Kidney (tissue), 22 donors: ENCODE measurements at places on chromosomes 2 and 18. TPM values are rescaled to one million over a fixed set of nuclear protein-coding genes. Genes with fewer than 3 reads are reported as not detected.

LYPD1 gene
- 11.1 TPM for total RNA-seq

ARHGEF4 gene
- 0.94 TPM for total RNA-seq

GRCh38 chr18:46335534-46336101 lies 231.4 kb downstream of the HAUS1 start:
- peak; percentile 27 for DNase-seq
- peak overlapping the region; percentile 12 for H3K4me3 ChIP-seq
- H3K4me1 ChIP-seq, result no peaks in the 10 kb centered on the region
- no peaks in the 10 kb centered on the region for H3K36me3 ChIP-seq

GRCh38 chr2:117885308-117885707 lies 70.8 kb downstream of the DDX18 start:
- H3K36me3 ChIP-seq, result no peaks in the 10 kb centered on the region
- H3K27me3 ChIP-seq, result no peaks in the 10 kb centered on the region
- no peaks in the 10 kb centered on the region for H3K4me1 ChIP-seq

- H3K4me3 ChIP-seq, result no peak overlapping the region
- no peaks in the 10 kb centered on the region for H3K36me3 ChIP-seq
- no peak overlapping the region for H3K27ac ChIP-seq
- H3K4me1 ChIP-seq, result no peaks in the 10 kb centered on the region
- no peaks in the 10 kb centered on the region for H3K27me3 ChIP-seq
- DNase-seq, result no peak
Measured at GRCh38 chr2:22821458-22821857, 563.5 kb upstream of the KLHL29 start.

DNA sequence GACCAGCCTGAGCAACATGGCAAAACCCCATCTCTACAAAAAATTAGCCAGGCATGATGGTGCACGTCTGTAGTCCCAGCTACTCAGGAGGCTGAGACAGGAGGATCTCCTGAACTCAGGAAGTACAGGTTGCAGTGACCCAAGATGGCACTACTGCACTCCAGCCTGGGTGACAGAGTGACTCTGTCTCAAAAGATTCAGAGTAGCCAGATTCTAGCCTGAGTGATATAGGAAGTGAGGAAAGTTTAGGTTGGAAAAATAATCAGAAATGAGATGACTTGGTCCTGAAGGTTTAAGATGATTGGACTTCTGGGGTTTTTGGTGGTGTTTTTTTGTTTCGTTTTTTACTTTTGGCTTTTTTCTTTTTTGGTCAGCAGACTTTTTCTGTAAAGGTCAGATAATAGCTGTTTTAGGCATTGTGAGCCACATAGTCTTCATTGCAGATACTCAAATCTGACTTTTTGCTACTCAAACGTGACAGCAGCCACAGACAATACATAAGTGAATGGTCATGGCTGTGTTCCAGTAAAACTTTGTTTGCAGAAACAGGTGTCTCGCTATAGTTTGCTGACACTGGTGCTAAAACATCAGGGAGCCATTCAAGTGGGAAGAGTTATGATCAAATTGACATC lies 104.1 kb upstream of the UBXN4 start:
- no peaks in the 10 kb centered on the region for H3K4me1 ChIP-seq
- H3K27ac ChIP-seq, result no peak overlapping the region
- H3K4me3 ChIP-seq, result no peak overlapping the region
- no peaks in the 10 kb centered on the region for H3K36me3 ChIP-seq
- DNase-seq, result no peak

PFN4 gene
- total RNA-seq, result 0.79 TPM

- H3K36me3 ChIP-seq, result no peaks in the 10 kb centered on the region
- no peaks in the 10 kb centered on the region for H3K27me3 ChIP-seq
Measured at GRCh38 chr18:32446780-32447179, 23.9 kb downstream of the GAREM1 start.

- H3K4me3 ChIP-seq, result no peak overlapping the region
- H3K4me1 ChIP-seq, result no peaks in the 10 kb centered on the region
- no peak overlapping the region for H3K27ac ChIP-seq
- no peaks in the 10 kb centered on the region for H3K36me3 ChIP-seq
- no peaks in the 10 kb centered on the region for H3K27me3 ChIP-seq
Measured at GRCh38 chr18:47935321-47936055, 5.0 kb upstream of the SMAD2 start.

DNA sequence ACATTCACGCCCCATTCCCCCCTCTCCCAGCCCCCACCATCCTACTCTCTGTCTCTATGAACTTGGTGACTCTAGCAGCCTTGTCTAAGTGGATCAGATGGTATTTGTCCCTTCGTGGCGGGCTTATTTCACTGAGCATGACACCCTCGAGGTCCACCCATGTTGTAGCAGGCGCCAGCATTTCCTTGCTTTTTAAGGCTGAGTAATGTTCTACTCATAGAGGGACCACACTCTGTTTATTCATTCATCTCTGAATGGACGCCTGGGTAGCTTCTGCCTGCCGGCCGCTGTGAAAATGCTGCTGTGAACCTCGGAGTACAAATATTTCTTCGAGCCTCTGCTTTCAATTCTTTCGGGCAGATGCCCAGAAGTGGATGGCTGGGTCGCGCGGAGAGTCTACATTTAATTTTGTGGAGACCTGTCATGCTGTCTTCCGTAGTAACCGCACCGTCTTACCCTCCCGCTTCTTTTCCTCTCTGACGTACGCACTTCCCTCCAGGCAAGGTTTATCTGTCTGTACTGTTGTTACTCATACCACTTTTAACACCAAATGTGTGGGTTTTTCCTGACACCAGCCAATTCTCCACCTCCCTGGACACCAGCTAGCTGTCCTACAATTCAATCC lies 5.6 kb downstream of the CROCC2 start:
- no peaks in the 10 kb centered on the region for H3K4me1 ChIP-seq
- no peaks in the 10 kb centered on the region for H3K36me3 ChIP-seq
- DNase-seq, result no peak
- H3K27ac ChIP-seq, result no peak overlapping the region
- no peaks in the 10 kb centered on the region for H3K27me3 ChIP-seq

ZNF804A gene
- total RNA-seq, result 0.19 TPM

DNA sequence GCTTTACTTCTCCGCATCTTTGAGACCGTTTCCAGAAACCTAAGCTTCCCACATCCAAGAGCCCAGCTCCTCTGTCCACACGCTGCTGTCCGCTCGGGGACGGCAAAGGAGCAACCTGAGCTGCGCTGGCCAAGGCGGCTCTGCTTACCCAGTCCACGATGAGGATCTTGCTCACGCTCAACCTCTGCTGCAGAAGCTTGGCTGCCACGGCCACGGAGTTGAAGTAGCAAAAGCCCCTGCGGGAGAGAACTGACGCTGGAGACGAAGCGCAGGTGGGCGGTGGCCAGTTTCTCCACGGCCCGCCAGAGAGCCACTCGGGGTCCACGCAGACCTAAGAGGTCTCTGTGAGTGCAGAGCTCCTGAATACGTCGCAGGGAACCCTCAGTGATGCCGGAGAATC lies 236.1 kb downstream of the TWIST2 start:
- DNase-seq, result no peak
- no peak overlapping the region for H3K4me3 ChIP-seq
- peaks cover 10% of the 10 kb centered on the region for H3K36me3 ChIP-seq
- no peak overlapping the region for H3K27ac ChIP-seq
- no peaks in the 10 kb centered on the region for H3K4me1 ChIP-seq
- no peaks in the 10 kb centered on the region for H3K27me3 ChIP-seq

DNA sequence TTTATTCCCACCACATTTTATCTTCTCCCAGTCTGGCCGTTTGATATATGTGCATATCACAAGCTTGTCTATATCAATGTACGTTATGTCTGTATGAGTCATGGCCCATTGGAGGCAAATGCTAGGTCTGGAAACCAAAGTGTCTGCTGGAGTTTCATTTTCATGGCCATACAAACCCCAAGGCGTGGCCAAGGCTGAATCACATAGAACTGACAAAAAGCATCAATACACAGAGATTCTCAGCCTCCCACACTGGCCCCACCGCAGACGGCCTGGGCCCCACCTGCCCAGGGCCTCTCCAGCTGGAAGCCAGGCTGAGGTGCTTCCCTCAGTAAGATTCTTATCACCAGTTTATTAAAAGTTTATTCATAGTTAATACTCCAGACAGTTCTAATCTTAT lies 40.5 kb upstream of the SALL3 start:
- no peak overlapping the region for H3K27ac ChIP-seq
- no peak overlapping the region for H3K4me3 ChIP-seq
- H3K4me1 ChIP-seq, result no peaks in the 10 kb centered on the region
- no peak for DNase-seq
- no peaks in the 10 kb centered on the region for H3K36me3 ChIP-seq

DNA sequence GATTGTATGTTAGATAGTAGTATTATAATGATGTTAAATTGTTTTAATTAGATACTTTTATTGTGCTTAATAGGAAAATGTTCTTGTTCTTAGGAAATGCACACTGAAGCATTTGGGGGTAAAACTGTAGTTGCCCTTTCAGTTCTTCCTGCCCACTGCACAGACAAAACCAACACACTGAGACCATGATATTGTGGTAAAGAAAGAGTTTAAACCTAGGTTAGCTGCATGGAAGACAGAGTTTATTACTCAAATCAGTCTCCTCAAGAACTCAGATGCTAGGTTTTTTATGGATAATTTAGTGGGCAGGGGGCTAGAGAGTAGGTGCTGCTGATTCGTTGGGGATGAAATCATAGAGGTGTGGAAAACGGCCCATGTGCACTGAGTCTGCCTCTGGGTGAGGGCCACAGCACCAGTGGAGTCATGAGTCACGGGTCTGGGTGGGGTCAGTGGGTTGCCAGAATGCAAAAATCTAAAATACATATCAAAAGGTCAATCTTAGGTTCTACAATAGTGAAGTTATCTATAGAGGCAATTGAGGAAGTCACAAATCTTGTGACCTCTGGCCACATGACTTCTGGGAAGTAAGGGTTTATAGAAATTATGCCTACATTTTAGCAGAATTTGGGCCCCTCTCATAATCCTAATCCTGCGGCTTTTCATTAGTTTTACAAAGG lies 283.4 kb upstream of the FBXO11 start:
- no peak overlapping the region for H3K27ac ChIP-seq
- H3K4me1 ChIP-seq, result no peaks in the 10 kb centered on the region
- H3K27me3 ChIP-seq, result no peaks in the 10 kb centered on the region

- H3K36me3 ChIP-seq, result peaks cover 84% of the 10 kb centered on the region
- peak; percentile 52 for DNase-seq
- H3K27ac ChIP-seq, result no peak overlapping the region
- no peaks in the 10 kb centered on the region for H3K27me3 ChIP-seq
Measured at GRCh38 chr18:58370612-58371011, 258.3 kb downstream of the ALPK2 start.

GRCh38 chr2:23379220-23379695 lies 5.7 kb upstream of the KLHL29 start:
- no peak overlapping the region for H3K4me3 ChIP-seq
- no peak for DNase-seq
- H3K36me3 ChIP-seq, result no peaks in the 10 kb centered on the region
- no peaks in the 10 kb centered on the region for H3K27me3 ChIP-seq
- H3K27ac ChIP-seq, result no peak overlapping the region

DNA sequence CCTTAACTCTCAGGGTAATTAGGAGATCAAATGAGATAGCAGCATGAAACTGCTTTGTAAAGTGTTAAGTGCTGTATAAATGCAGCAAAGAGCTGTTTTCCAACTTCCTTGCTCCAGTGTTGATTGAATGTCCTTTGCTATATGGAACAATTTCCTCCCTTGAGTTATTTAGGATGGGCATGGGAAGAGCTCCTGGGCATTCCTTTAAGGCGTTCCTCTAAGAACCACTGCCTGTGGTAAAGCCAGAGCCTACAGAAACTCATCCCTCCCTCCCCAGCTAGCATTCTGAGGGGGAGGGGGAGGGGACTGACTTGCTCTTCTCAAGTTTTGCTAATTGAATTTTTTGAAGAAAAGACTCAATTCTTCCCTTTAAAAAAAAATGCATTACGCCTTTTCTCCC lies 1.4 kb downstream of the AKAIN1 start:
- H3K4me3 ChIP-seq, result no peak overlapping the region
- peaks cover 14% of the 10 kb centered on the region for H3K27me3 ChIP-seq
- H3K27ac ChIP-seq, result no peak overlapping the region
- no peaks in the 10 kb centered on the region for H3K36me3 ChIP-seq
- no peak for DNase-seq
- no peaks in the 10 kb centered on the region for H3K4me1 ChIP-seq

DNA sequence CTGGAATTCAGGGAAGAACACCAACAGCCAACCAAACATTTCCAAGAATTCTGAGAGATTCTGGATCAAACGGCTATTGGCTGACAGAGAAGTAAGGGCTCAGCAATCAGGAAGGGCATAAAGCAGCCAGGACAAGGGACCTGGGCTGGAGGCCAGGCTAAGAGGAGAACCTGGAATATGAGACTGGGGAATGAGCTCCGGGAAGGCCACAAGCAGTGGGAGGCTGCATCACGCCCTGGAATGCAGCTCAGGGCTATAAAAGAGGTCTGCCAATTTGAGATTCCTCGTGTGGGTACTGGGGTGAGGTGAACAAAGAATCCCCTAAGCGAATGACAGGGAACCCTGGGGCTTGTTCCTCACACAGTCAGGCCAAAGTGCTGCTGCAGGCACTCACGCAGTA lies 60.4 kb downstream of the ANO7 start:
- no peaks in the 10 kb centered on the region for H3K4me1 ChIP-seq
- H3K27ac ChIP-seq, result no peak overlapping the region
- H3K4me3 ChIP-seq, result no peak overlapping the region
- DNase-seq, result no peak

GRCh38 chr2:149329489-149330126 lies 779 bp upstream of the LYPD6 start:
- H3K36me3 ChIP-seq, result no peaks in the 10 kb centered on the region
- H3K27me3 ChIP-seq, result no peaks in the 10 kb centered on the region
- peak overlapping the region; percentile 84 for H3K4me3 ChIP-seq
- H3K4me1 ChIP-seq, result no peaks in the 10 kb centered on the region
- H3K27ac ChIP-seq, result no peak overlapping the region

- no peaks in the 10 kb centered on the region for H3K4me1 ChIP-seq
- no peaks in the 10 kb centered on the region for H3K27me3 ChIP-seq
- no peak overlapping the region for H3K4me3 ChIP-seq
- no peak overlapping the region for H3K27ac ChIP-seq
- no peak for DNase-seq
Measured at GRCh38 chr2:233993461-233993860, 57.0 kb upstream of the SPP2 start.

DNA sequence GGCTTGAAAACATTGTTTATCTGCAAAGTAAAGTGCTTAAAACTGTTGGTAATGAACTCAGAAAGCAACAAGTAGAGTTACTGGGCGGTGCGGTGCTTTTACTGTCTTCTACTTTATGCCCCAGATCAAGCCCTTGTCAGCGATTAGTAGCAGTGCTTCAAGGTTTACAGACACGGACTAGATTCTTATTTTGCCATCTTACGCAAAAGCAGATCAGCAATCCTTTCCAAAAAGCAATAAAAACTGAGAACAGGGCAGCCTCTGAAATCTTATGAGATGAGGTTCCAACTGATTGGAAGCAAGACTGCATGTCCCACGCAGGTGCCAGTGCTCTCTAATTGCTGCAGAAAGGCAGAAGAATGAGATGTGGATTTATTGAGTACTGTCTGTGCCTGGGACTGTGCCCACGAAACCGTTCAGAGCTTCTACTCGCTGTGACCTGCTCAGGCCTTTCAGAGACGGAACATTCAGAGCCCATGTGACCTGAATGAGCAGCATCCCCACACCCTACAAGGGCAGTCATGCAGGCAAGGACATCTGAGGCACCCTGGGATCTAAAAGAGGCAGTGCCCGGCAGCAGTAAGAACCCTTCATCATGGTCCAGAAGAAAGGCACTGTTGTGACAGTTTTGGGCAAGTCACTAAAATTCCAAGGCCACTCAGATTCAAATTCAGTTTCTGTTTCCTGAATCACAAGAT lies 15.7 kb downstream of the COL4A3 start:
- peak overlapping the region; percentile 10 for H3K4me3 ChIP-seq
- peak overlapping the region; percentile 71 for H3K27ac ChIP-seq
- DNase-seq, result no peak
- H3K36me3 ChIP-seq, result no peaks in the 10 kb centered on the region
- H3K4me1 ChIP-seq, result peaks cover 28% of the 10 kb centered on the region
- H3K27me3 ChIP-seq, result no peaks in the 10 kb centered on the region

C2orf80 gene
- not detected for total RNA-seq

- no peaks in the 10 kb centered on the region for H3K27me3 ChIP-seq
- H3K36me3 ChIP-seq, result peaks cover 10% of the 10 kb centered on the region
- DNase-seq, result no peak
- H3K27ac ChIP-seq, result no peak overlapping the region
Measured at GRCh38 chr2:63880625-63881024, 38.9 kb downstream of the UGP2 start.

DSG3 gene
- total RNA-seq, result not detected
